ENCODE measurements at places on chromosomes 2 and 18.

DNA sequence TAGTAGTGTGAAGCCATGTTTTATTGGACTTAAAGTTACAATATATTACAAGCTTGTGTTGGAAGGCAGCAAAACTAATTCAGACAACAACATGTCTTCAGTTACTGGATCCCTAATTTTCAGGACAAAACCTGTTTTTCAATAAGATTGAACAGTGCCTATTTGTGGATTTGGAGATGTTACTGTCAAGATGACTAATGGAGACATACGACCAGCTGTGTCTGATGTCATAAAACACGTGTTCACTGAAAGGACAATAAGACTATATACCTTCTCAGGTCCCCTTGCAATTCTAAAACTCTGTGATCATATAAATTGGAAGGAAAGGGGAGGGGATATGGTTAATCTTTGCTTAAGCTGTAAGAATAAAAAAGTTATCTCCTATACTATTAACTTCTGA is 21.7 kb downstream of the METTL21A start:
- DNase-seq: no peak

- DNase-seq: no peak
Measured at GRCh38 chr2:228447266-228447915, 265.9 kb upstream of the SPHKAP start.

DNA sequence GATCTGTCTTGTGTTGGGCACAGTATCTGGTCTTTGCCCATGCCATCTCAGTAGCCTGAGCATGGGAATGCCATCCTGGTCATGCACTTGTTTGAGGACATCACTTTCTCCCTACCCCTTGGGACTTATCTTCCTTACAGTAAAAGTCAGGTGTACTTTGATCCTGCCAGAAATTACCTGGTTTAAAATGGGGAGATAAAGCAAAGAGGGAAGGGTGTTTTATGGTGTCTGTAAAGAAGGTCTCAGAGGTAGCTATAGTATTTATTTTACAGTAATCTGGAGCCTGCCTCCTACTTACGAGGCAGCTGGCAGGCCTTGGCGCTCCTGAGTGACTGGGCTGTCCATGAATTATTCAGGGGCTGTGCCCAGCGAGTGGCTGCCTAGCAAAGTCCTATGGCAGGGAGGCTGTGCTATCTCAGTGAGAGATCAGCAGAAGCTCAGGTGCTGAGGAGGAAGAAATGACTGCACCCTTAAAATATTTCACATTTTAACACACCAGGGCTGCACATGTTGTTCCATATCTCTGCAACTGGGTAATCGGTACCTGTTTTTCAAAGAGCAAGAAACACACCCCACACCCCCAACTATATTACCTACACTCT is 93.9 kb downstream of the SPTBN1 start:
- DNase-seq: no peak

GRCh38 chr2:138974651-138975050 is 194.5 kb upstream of the NXPH2 start:
- peak; percentile 93 for DNase-seq

- DNase-seq: no peak
Measured at GRCh38 chr2:73031095-73031678, 40.3 kb downstream of the SFXN5 start.

DNA sequence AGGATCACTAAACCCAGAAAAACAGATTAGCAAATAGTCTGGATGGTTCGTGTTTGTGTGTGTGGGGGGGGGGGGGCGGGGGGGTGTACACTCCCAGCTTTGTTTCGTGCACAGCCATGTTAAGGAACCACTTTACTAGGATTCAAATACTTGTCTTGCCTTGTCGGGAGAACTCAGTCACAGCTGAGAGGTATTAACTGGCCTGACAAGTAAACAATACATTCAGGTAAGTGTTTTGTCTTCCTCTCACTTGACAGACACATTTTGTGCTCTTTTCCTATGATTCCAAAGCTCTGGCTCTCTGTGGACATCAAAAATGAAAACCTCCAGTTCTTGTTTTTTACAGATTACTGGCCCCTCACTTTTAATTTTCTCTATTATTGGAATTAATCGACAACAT is 173.5 kb downstream of the LRP1B start:
- no peak for DNase-seq

DNA sequence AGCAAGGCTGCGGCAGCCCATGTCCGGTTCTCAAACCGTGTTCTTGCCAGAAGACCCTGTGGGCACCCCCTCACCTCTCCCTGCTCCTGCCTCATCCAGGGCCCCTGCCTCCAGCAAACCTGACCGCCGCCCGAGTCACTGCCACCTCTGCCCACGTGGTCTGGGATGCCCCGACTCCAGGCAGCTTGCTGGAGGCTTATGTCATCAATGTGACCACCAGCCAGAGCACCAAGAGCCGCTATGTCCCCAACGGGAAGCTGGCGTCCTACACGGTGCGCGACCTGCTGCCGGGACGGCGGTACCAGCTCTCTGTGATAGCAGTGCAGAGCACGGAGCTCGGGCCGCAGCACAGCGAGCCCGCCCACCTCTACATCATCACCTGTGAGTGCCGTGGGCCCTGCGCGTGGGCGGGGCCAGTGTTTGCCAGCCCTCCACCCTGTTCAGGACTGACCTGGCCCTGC is 32.2 kb downstream of the MTERF4 start:
- DNase-seq: no peak

DNA sequence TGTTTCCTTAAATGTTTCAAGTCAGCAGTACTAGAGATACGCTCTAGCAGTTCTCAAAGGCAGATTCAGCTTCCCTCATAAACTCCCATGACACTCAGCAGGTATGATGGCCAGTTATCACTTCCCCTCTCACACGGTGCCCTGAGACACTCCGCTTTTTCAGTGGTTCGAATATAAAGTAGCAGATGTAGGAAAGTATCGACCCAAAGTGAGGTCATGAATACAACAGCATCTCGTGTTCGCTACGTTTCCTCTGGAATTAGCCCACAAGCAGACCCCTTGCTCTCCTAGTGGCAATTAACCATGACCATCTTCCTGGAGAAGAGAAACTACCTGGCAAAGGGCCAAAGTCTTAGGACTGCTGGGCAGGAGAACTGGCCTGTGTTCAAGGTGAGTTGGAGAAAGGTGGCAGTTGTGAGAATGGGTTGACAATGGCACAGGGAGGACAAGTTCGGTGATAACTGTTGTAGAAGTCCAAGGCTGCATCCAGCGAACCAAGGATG is 9.3 kb upstream of the AGBL5 start:
- no peak for DNase-seq

GRCh38 chr18:55573386-55573785 is 14.6 kb downstream of the TCF4 start:
- no peak for DNase-seq

Data from astrocyte of the cerebellum (primary cell).